ENCODE measurements at places on chromosomes 4 and X. TPM values are rescaled to one million over a fixed set of nuclear protein-coding genes. Genes with fewer than 3 reads are reported as not detected.
A peak's percentile ranks its signal among the peaks of the same experiment; 100 is the strongest.

Gene MAGED2
- 76.6 TPM for total RNA-seq

Gene CASK
- 52.1 TPM for total RNA-seq

Gene DCAF12L2
- total RNA-seq: not detected

Gene GAGE13
- total RNA-seq: not detected

Gene SHOX
- not detected for total RNA-seq

Gene FAM50A
- 59.2 TPM for total RNA-seq

GRCh38 chr4:110945600-110945999, 322.7 kb upstream of the PITX2 start:
- DNase-seq: no peak

DNA sequence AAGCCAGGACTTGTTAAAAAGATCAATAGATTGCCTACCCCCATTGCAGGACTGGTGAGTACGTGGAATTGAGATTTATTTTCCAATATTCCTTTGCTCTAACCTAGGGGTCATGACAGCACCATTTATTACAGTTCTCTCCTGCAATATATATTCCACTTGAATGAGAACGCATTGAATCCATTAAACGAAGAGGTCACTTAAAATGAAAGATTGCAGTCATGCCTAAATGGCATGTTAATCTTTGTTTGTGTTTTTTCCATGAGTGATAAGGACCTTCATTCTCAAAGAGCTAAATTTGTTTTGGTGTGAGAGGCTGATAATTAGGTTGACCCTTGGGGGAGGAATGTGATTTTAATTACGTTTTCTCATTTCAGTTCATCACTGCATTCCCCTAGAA, 13.5 kb upstream of the LIMCH1 start:
- DNase-seq: no peak

- DNase-seq: no peak
These were observed 210.2 kb downstream of the ANTXR2 start for GRCh38 chr4:79862821-79863220.

- DNase-seq: no peak
These were observed 289.2 kb downstream of the FBXW7 start for GRCh38 chr4:152246659-152247058.

DNA sequence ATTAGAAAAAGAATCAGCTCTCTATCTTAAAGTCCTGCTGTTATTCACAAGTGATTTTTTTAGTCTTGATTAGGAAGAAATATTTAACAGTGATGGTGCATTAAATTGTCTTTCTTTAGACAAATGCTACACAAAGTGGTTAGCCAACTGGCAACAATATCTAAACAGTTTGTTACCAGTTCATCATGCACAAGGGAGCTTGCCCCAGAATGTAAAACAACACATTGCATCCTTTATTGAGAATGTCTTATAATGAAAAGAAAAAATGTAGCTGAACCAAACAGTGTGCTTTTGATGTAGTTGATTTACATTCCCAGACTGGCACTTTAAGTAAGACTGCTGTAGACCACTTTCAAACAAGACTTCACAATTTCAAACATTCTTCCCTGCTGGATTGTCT, 34.1 kb upstream of the NAA11 start:
- no peak for DNase-seq

- no peak for DNase-seq
These were observed 392.9 kb downstream of the UNC5C start for GRCh38 chr4:95155759-95156451.

DNA sequence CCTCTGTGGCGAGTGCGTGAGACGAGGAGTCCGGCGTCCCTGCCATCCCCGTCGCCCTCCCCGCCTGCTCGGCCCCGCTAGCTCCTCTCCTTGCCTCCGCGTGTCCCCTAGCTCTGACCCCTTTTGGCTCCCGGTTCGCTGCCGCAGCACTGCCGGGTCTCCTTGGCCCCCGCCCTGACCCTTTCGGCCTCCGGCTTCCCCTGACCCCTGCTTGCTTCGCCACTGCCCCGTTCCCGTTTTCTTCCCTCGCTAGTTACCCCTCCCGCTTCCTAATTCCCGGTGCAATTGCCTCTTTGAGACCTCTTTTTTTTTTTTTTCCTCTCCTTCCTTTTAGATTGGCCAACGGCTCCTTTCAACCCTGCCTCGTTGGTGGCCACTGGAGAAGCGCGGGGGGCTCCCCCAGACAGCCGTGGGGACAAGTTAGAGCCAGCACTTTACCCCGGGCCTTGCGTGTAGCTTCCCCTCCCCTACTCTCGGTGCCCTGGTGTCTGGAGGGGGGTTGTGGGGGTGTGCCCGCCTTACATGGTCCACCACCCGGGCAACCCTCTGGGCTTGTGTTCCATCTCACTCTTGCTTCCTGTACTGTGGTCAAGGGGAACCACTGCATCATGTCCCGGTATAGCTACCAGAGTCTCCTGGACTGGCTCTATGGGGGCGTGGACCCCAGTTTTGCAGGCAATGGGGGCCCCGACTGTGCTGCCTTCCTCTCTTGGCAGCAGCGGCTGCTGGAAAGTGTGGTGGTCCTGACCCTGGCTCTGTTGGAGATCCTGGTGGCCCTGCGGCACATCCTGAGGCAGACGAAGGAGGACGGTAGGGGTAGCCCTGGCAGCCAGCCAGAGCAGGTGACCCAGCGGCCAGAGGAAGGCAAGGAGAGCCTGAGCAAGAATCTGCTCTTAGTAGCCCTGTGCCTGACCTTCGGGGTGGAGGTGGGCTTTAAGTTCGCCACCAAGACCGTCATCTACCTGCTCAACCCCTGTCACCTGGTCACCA, 548 bp downstream of the TMEM164 start:
- peak; percentile 29 for DNase-seq

DNA sequence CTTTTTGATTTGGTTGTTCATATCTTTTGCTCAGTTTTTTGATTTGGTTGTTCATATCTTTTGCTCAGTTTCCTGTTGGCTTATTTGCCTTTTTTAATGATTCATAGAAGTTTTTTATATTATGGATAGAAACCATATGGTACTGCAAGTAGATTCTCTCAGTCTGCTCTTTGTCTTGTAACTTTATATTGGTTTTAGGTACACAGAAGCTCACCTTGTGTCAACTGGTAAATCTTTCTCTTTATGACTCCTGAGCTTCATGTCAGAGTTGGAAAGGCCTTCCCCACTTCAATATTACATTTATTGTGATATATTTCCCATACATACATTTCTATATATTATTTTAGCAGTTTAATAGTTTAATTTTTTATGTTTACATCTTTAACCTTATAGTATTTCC, 8.2 kb upstream of the VGLL1 start:
- DNase-seq: no peak

- DNase-seq: no peak
These were observed 314.9 kb upstream of the DIPK2B start for GRCh38 chrX:45515262-45516215.

- DNase-seq: no peak
These were observed 161.8 kb upstream of the MAP3K15 start for GRCh38 chrX:19677121-19677520.

- DNase-seq: no peak
These were observed 8.8 kb downstream of the DDX53 start for GRCh38 chrX:23008431-23009099.

DNA sequence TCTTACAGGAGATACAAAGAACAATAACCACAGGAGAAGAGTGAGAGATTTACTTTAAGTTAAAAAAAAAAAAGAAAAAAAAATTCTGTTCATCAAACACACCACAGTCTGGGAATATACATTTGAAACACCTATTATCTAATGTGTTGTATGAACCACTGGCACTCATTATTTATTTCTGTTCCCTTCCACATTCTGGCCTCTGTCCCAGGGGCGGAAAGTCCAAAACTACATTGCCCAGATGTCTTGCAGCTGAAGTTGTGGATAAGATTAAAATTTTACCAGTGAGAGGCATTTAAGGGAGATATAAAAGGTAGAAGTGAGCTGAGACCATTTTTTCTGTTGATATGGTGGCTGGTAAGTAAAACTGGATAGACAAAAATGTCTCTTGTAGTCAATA, 56.2 kb downstream of the SCLT1 start:
- no peak for DNase-seq

GRCh38 chr4:154010371-154010770, 221.5 kb upstream of the SFRP2 start:
- DNase-seq: no peak

GRCh38 chr4:159480826-159481225, 377.9 kb downstream of the RAPGEF2 start:
- no peak for DNase-seq

DNA sequence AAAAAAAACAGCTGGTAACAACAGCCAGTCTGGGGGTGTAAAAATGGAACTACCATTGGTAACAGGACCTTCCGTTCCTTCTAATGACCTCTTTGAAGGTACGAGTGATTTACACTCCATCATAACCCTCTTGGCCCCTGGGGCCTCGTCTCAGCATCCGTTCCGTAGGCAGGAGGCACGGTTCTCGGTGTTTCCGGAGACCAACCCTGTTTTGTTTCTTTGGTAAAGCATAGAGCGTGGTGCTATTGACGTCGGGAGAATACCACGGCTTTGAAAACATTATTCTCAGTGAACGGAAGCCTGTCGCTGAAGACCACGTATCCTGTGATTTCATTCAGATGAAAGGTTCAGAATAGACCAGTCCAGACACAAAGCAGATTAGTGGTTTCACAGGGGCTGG, 198.9 kb downstream of the ASMT start:
- no peak for DNase-seq

GRCh38 chr4:24778464-24779225, 16.7 kb upstream of the SOD3 start:
- no peak for DNase-seq

DNA sequence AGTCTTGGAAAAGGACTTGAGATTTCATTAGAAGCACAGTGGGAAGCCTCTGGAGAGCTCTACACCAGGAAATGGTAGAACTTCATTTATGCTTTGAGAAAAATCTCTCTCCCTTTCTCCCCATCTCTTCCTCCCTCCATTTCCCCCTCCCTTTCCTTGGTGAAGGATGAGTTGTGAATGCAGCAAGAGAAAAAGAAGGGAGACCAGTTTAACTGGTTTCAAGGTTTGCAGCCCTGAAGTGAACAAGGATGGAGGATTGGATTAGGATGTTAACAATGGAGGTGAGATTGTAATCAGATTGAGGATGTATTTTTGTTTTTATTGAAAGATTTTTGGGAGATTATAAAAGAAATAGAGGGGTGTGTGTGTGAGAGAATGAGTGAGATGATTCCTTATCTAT, 99.5 kb downstream of the ANK2 start:
- no peak for DNase-seq

DNA sequence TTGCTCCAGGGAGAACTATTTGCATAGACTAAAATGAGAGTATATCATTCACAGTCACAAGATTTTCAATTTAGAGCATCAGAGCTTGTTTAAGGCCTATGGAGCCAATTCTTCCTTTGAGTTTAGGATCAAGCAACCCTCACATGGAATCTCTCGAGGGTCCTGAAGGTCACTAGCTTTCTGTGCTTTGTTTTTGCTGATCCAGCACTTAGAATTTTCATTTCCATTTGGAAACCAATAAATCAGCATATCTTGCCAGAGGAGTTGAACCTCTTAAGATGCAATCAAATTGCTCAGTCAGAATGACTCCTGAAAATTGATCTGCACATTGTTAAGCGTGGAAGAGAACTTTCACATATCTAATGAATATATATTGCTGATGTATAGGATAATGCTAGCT, 1039.6 kb downstream of the PDHA2 start:
- no peak for DNase-seq

- DNase-seq: no peak
These were observed 71.5 kb upstream of the MSANTD1 start for GRCh38 chr4:3177426-3177825.

DNA sequence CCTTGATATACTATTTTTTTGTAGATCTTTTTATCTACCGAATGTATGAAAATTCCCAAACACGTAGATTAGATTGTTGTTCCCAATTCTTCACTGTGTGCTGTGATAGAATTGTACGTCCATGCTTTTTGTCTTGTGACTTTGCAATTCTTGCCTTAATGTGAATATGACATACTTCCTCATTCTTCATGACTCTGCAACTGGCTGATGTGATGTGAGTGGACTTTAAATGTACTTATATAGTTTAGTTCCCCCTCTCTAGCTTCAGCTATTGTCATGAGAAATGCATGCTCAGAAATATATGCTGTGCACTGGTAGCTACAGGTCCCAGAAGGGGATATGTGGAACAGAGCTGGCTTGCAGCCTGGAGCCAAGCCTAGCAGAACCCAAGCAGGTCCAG, 89.4 kb downstream of the FTHL17 start:
- DNase-seq: no peak

DNA sequence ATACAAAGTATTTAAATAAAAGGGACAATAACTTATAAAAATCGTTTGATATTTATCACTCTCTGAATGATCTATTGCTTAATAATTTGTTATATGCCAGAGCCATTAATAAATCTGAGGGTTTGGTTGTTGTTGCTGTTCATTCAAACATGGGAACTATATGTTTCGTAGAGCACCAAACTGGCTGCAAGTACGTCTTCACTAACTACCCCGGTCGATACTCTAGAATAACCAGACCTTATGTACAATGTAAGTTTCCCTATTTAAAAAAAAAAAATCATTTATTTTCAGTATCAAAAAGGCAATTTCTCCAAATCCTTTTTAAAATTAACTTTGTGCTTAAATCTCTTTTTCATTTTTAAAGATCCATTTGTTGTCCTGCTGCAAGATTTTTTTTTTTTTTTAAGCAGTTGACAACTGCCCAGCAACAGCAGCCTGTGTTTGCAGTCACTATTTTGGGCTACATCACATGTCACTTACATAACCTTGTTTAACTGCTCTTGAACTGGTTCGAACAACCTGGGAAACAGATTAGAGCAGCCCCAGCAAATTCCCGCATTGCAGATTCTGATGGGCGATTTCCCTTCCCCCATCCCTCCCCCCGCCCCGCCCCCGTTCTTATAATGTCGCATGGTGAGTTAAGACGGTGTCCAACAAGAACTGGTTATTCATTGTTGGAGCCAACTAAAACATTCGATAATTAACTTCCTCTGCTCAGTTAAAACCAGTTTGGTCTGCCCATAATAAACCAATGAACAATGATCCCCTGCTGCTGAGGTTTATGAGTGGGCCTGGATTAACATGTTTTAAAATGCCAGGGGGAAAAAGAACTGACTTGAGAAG, 238.9 kb downstream of the NR3C2 start:
- no peak for DNase-seq

DNA sequence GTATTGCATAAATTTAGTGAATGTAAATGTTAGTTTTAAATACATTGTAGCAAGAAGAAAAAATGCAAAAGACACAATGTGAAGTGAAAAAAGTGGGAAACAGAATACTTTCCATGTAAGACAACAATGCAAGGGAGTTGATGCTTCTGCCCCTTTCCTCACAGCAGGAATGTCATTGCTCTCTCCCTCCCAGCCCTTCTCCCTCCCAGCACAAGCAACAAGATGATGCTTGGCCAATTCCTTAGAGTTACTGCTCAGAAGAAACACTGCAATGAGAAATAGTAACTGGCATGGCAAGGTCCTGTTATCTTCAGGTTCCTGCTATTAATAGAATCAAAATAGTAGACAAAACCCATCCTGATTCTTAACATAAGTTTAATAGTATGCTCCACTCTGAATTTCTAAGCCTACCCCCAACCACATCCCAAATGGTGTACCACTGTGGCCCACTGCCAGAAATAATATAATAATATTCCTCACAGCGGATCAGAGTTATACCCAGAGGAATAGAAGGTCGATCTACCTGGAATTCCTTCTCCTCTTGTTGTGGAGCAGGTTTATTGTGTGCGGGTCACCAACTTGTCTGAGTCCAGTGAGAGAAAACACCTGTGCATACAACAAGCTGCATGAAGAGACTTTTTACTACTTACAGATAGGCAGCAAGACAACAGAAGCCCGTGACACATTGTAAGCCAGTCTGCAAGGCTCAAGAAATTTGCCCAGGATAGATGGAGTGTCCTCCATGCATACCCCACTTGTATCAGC, 69.8 kb upstream of the SLC7A11 start:
- DNase-seq: no peak

GRCh38 chr4:8039290-8039689, 99.6 kb upstream of the AFAP1 start:
- no peak for DNase-seq

GRCh38 chr4:63790377-63790776, 618.9 kb downstream of the TECRL start:
- DNase-seq: no peak
